ENCODE measurements at places on chromosomes 5 and 9.

DNA sequence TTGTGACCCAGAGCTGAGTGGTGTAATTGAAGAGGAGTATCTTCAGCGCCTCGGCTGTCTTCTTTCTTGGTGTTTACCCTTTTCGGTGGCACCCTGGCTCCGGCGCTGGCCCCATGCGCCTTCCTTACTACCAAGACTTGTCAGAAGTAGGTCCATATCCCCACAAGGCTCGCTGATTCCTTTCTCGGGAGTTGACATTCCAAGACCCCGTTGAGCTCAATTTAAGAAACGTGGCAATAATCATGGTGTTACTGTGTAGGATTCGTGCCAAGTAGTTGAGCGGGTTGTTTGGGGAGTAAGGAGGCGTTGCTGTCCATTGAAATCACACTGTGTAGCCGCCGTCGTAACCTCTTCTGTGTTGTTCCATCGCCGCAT is 795 bp downstream of the NDUFAF2 start:
- no peak for DNase-seq

DNA sequence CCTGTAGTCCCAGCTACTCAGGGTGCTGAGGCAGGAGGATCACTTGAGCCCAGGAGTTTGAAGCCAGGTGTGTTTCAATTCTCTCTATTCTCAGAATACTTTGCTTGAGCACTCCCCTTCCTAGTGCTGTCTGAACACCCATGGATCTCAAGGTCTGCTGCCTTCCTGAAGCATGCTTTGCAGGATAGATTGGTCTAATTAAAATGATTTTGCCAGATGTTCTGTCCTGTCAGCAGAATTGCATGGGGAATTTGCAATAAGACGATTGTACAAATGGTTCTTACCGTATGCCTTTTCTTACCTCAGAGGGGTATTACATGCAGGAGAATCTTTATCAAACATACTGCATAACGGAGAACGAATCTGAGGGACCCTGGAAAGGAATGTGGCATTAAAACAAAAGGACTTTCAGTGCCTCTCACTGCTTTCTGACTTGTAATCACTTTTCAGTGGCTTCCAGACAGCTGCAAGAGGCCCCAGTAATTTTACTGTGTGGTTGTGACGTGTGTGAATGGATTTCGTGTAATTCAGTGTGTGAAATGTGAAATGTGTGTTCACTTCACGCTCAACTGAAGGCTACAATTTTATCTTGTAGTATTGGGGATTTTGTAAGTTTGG is 587.2 kb upstream of the SEMA6A start:
- no peak for DNase-seq

- no peak for DNase-seq
These were observed 32.9 kb downstream of the ACER2 start for GRCh38 chr9:19441730-19442129.

DNA sequence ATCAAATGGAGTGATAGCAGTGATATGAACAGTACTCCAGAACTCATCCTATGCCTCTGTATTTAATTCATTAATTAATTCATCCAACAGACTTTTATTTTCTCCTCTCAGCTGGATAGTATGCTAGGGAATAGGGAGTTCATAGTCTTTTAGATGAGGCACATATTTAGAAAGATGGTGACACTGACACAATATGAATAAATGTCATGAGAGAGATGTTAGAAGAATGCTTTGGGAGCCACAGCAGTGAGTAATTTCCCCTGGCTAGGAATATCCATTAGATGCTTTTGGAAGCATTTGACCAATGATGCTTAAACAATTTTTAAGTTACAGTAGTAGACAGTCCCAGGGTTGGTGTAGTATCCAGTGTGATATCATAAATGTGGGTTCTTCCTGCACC is 428.7 kb upstream of the SGCD start:
- no peak for DNase-seq

DNA sequence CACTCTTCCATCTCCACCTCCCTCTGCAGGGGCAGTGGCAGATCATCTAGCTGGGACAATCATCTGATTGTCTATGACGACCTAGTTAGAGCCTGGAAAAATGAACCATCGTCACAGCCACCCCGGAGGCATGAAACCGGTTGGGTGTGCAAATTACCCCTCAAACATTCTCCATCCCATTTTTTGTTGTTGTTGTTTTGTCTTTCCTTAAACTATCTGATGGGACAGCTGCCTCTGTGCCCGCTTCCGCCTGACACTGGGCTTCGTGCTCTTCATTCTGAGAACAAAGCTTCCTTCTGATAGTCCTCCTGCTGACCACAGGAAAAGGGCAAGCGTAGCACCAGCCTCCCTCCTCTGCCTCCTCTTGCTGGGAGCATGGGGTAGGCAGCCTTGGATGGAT is 7.0 kb upstream of the NDST1 start:
- DNase-seq, result no peak

- no peak for DNase-seq
These were observed 91.7 kb upstream of the SHB start for GRCh38 chr9:38160613-38161215.

DNA sequence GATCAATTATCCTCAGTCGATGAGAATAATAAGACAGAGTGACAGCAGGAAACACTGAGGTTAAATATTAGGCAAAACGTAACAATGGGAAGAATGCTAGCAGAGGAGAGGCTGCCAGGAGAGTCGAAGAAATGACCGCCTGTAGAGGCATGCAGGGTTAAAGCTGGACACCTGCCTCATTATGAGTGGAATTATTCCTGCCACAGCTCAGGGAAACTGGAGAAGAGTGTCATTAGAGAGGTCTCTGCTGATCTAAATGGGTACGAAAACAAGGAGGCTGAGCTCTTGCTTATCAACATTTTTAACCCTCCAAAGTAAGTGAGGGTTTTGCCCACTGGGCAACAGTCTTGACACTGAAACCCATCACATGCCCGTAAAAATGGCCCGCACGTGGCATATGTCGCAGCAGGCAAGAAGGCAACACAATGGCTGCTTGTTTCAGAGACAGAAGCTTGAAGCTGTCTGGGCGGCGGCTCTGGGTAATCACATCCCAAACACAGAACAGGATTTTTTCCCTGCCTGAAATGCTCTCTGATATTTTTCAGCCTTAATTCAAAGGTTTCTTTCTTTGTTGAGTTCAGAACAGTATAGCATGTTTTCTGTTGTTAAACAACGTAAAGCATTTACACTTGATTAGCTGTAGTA is 118.7 kb downstream of the MED27 start:
- no peak for DNase-seq

DNA sequence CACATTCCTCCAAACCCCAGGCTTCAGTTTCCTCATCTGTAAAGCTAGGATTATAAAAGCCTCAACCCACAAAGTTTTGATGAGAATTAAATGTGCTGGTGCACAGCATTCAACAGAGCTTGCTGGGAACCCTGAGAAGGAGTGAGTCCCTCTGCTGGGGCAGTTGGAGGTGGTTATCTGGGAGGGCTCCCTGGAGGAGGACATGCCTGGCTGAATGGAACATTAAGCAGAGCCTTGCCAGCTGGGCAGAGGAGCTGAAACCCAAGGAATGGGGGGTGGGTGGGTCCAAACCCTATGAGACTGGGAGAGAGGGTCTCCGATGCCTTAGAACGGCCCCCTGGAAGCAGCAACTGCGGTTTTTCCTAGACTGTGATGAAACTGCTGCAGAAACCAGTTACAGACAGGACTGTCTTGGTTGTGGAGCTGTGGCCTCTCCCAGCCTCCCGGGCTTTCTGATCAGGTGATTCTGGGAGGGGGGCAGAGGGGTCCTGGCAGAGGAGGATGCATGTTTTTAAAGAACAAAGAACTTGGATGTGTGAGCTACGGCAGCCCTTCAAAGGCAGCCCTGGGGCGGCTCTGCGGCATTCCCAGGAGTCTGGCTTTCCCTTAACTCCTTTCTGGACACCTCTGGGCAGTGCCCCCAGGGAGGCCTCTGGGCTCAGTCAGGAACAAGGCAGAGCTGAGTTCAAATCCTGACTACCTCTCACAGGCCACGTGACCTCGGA is 20.8 kb downstream of the FIBCD1 start:
- no peak for DNase-seq

DNA sequence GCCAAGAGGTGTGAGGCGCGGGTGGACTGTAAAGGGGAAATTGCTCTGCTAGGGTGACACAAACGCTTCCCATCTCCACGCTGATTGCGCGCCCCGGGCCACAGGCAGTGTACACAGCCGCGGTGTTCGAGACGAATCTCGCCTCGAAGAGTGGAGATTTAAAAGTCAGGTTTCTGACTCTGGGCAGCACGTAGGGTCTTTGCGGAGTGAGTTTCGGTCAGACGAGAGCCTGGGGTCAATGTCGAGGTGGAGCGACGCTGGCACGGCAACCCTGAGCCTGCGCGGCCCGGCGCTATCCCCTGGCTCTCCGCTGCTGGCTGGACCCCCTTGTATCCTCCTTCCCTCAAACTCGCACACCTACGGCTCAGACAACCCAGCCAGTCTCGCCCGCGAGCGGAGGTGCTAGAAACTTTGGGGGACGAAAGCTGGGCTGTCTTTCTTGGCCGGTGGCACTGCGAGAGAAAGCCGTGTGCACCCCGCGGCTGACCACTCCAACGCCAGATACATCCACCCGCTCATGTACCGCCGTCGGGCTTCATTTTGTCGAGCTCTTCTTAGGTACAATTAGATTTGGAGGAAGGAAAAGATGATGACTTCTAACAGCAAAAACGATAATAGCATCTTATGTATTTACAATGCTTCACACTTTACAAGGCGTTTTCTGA is 5.4 kb upstream of the FOXB2 start:
- DNase-seq, result no peak

GRCh38 chr9:28750136-28750535 is 1176.9 kb upstream of the C9orf72 start:
- no peak for DNase-seq

DNA sequence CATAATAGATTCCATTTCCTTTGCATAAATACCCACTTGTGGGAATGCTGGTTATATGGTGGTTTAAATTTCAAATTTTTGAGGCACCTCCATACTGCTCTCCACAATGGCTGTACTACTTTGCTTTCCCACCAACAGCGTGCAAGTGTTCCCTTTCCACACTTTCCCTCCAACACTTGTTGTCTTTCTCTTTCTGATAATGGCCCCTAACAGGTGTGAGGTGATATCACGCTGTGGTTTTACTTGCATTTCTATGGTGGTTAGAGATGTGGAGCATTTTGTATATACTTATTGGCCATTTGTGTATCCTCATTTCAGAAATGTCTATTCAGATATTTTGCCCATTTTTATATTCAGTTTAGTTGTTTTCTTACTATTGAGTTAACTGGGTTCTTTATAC is 34.6 kb downstream of the CTSL start:
- DNase-seq, result no peak

DNA sequence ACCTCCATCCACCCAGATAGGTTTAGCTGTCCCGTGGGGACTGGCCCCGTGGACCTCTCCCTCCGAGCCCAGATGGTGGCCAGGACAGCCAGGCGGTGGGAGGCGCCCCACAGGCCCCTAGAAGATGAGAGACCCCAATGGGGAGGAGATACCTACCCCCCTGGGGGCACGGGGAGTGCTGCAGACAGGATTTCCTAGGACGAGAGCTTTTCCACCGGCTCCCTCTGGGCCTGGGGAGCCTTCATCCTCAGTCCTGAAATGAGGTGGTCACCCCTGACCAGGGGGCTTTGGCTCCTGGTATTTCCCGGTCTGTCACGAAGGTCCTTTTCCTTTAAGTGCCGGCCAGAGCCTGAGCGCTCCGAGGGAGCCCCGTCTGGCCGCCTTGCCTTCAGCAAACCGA is 46.8 kb downstream of the MRPL36 start:
- DNase-seq, result no peak

GRCh38 chr9:18296702-18297055 is 177.3 kb upstream of the ADAMTSL1 start:
- no peak for DNase-seq

DNA sequence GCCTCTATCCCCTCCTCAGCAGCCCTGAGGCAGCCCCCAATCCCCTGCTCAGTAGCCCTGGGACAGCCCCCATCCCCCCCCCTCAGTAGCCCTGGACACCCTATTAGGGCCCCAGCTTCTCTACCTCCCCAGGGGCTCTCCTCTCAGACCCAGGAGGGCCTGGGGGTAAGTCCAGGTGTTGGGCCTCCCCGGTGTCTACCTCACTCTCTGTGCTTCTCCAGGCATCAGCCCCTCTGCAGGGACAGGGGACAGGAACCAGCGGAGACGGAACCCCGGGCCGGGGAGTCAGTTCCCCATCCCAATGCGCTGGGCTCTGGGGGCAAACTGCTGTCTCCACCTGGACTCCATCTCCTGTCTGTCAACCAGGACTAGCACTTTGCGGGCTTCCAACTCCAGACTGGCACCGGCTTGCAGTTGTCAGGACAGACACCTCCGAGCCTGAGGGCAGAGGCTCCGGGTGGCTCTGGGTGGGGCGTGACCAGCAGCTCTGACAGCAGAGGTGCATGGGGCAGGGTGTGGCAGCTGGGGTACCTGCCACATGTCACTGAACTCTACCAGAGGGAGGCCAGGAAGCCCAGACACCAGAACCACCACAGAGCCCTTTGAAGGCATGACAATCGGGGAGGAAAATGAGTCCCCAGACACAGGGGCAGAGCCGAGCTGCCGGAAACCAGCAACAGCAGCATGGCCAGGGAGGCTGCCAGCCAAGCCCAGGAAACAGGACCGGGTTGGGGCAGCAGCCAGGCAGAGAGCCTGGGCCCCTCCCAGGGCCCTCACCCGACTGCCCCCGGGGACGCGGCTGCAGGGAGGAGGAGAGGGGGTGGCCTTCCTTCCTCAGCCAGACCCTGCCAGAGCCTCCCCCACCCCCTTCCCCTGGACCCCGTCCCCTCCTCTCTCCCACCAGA is 17.7 kb upstream of the UBAC1 start:
- DNase-seq, result no peak

DNA sequence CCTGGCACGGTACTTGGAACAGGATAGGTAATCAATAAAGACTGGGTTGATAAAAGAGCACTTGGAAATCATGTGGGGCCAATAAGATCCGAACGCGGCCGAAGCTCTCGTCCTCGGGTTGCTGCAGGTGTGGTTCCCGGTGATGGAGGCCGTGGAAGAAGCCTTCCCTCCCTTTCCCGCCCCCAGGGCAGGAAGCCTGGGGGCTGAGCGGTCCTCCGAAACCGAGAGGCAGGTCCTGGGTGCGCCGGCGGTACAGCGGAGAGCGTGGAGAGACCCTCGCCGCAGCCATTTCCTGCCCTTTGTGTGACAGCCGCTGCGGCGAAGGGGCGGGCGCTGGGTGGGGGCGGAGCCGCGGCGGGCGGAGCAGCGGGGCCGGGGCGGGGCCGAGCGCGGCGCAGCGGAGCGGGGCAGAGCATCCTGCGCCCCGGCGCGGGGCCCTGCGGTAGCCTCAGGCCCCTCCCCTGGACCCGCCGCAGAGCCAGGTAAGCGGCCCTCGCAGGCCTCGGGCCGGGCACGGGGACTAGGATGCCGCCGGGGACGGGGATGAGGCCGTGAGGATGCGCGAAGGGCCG is at the start of gene CYFIP2:
TSS of gene CYFIP2 (plus strand) at position 410 of the 572 bp plus-strand sequence. CDS start 19,239 bp downstream, outside the sequence.
- peak; percentile 13 for DNase-seq

DNA sequence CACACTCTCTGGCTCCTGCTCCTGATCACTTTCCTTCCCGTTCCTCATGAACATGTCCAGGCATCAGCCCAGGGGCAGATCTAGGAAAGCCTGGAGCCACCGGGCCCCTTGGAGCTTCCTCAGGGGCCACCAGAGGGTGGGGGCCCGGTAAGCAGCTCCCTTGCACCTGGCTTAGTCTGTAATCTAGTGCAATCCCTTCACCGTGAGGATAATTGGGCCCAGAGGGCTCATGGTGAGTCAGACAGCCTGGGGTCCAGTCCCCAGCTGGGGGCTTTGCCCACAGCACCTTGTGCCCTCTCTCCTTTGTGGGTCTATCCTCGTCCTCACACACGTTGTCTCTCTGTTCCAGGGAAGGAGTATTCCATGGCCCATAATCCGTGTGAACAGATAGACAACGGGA is 10.4 kb upstream of the ALDH1B1 start:
- DNase-seq, result no peak

Measured in esophagus squamous epithelium (tissue), 5 donors.